ENCODE measurements at places on chromosomes 7 and 10.

GRCh38 chr10:114340816-114341215, 63.5 kb downstream of the AFAP1L2 start:
- no peak overlapping the region for H3K27ac ChIP-seq
- H3K27me3 ChIP-seq: no peaks in the 10 kb centered on the region
- H3K4me3 ChIP-seq: no peak overlapping the region
- H3K36me3 ChIP-seq: no peaks in the 10 kb centered on the region

DNA sequence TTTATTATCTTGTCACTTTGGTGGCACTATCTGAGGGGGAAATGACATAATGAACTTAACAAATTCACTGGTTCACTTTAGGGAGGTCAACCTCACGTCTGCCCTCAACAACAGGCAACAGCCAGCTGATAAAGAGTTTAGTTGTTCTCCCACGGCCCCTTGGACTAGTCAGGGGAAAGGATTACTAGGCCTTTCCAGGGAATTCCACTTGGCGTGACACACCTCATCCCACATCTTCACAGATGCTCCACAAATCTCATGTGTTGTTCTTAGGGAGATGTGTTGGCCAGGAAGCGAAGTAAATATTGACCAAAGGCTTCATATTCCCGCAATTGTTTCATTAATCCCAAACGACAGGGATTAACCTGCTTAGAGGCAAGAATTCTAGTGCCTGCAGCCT, 183.5 kb upstream of the CDCA7L start:
- DNase-seq: no peak
- no peaks in the 10 kb centered on the region for H3K36me3 ChIP-seq
- no peaks in the 10 kb centered on the region for H3K4me1 ChIP-seq
- no peak overlapping the region for H3K27ac ChIP-seq
- no peaks in the 10 kb centered on the region for H3K27me3 ChIP-seq
- no peak overlapping the region for H3K4me3 ChIP-seq

- H3K4me1 ChIP-seq: peaks cover 52% of the 10 kb centered on the region
- no peak overlapping the region for H3K27ac ChIP-seq
- no peak for DNase-seq
- H3K4me3 ChIP-seq: no peak overlapping the region
- H3K27me3 ChIP-seq: no peaks in the 10 kb centered on the region
Measured at GRCh38 chr10:28558923-28559508, 26.1 kb downstream of the WAC start.

- H3K4me1 ChIP-seq: no peaks in the 10 kb centered on the region
- no peaks in the 10 kb centered on the region for H3K27me3 ChIP-seq
- H3K36me3 ChIP-seq: no peaks in the 10 kb centered on the region
- DNase-seq: no peak
- no peak overlapping the region for H3K27ac ChIP-seq
Measured at GRCh38 chr10:95976362-95977229, 66.8 kb upstream of the CCNJ start.

Measured in CD8-positive, alpha-beta memory T cell (primary cell).